ENCODE measurements at places on chromosomes 3 and 15. TPM values are rescaled to one million over a fixed set of nuclear protein-coding genes. Genes with fewer than 3 reads are reported as not detected.

The SRGAP3 gene
- 2.3 TPM for total RNA-seq

The SAMMSON gene
- total RNA-seq = 0.48 TPM

The C2CD4A gene
- total RNA-seq = not detected

The LRRC3B gene
- total RNA-seq = not detected

The CLDN11 gene
- 32.3 TPM for total RNA-seq

The P2RY12 gene
- not detected for total RNA-seq

The TGM4 gene
- total RNA-seq = under 0.01 TPM

The MAP1A gene
- 1.6 TPM for total RNA-seq

The ARGFX gene
- total RNA-seq = not detected

The RTP4 gene
- 4.4 TPM for total RNA-seq

The CCDC191 gene
- total RNA-seq = 1.6 TPM

GRCh38 chr15:84973492-84974460 is 7.9 kb upstream of the PDE8A start:
- no peak for DNase-seq

DNA sequence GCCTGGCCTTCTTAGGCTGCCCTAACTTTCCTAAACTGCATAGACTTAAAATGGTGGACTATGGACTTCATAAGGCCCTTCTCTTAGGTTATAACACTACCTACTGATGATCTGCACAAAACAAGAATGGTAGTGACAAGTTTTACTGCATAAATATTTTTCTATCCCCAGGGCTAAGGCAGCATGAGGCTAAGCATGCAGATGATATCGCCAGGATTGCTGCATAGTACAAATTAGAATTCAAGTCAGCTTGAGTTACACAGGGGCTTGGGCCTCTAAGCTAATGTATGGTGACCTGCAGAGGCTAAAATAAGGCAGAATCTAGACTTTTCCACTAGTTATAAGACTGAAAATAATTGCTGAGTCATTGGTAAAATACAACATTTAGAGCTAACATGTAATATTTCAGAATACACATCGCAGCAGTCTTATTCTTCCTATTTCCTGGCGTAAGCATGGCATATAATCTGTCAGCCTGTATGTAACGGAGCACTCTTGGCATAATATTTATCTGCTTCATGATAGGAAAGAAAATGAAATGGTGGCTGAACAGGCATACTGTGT is 15.3 kb upstream of the RBMS3 start:
- DNase-seq = no peak

- DNase-seq = no peak
These were observed 39.0 kb downstream of the LRTM1 start for GRCh38 chr3:54888873-54889272.

GRCh38 chr3:124951511-124952281 is 17.1 kb upstream of the MUC13 start:
- DNase-seq = peak; percentile 75

GRCh38 chr3:149091983-149092382 is 5.7 kb upstream of the HLTF start:
- DNase-seq = no peak

DNA sequence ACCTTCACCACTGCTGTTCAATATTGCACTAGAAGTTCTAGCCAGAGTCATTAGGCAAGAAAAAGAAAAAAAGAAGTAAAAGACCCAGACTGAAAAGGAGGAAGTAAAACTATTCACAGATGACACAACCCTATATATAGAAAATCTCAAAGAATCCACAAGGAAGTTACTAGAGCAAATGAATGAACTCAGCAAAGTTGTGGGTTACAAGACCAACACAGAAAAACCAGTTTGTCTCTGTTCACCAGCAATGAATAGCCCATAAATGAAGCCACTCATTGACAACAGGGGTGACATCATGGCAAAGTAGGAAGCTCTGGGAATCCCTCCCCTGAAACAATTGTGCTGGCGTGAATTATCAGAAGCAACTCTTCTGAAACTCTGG is 4.6 kb downstream of the CFAP100 start:
- DNase-seq = no peak

GRCh38 chr3:180319461-180319860 is 282.5 kb upstream of the TTC14 start:
- DNase-seq = no peak

- peak; percentile 58 for DNase-seq
These were observed 145.5 kb upstream of the UMPS start for GRCh38 chr3:124584552-124585391.

- DNase-seq = no peak
These were observed 75.6 kb upstream of the POU1F1 start for GRCh38 chr3:87351937-87352336.

- DNase-seq = no peak
These were observed 2.8 kb downstream of the CPN2 start for GRCh38 chr3:194348354-194348753.

DNA sequence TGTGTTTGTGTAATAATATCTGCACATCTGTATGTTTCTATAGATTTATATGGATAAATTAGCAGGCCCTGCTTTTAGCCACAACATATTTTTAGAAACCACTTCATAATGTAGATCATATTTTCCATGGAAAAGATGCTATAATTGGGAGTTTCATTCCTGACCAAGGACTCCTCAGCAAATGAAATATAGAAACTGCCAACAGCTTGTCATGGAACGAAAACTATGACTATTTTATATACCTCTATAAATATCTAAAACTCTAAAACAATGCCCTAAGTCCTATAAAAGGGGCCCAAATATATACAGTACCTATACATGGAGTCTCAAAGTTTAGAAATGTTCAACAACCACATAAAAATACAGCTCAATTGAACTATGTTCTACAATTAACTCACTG is 27.9 kb downstream of the EID1 start:
- DNase-seq = no peak

DNA sequence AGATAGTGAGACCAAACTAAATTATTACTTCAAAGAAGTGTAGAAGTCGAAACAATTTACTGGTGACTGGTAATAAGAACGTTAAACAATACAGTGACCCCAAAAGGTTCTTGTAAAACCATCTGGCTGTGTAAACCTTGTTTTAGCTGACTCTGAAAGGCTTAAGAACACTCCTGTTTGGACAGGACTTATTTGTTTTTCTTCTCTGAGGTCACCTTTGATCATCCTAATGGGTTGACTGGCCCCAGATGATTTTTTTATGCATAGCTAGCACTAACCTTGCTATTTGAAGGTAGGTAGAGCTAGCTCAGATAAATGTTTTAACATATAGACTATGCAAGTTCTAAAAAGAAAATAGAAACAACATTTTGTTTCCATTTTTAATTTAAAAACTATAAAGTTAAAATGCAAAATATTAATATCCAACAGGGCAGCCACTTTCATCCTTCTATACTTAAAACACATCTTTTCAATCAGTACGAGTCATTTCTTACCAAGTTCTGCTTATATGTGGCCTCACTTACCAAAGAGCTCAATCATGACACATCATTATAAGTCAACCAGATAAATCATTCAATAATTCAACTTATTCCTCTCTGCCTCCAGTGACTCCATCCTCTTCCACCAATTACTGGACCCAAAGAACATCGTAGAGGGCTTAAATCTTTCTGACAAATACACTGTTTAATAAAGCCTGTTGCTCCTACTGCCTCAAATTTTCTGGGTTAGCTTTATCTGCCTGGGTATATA is 158.8 kb downstream of the SSR3 start:
- DNase-seq = no peak

DNA sequence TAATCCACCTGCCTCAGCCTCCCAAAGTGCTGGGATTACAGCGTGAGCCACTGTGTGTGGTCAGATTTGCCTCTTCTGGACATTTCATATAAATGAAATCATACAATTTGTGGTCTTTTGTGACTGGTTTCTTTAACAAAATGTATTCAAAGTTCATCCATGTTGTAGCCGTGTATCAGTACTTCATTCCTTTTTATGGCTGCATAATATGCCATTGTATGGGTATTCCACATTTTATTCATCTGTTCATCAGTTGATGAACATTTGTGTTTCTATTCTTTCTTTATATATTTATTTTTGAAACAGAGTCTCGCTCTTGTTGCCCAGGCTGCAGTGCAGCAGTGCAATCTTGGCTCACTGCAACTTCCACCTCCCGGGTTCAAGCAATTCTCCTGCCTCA is 25.8 kb downstream of the WDR76 start:
- no peak for DNase-seq

- DNase-seq = no peak
These were observed 659.1 kb downstream of the GRM7 start for GRCh38 chr3:7520059-7520458.

DNA sequence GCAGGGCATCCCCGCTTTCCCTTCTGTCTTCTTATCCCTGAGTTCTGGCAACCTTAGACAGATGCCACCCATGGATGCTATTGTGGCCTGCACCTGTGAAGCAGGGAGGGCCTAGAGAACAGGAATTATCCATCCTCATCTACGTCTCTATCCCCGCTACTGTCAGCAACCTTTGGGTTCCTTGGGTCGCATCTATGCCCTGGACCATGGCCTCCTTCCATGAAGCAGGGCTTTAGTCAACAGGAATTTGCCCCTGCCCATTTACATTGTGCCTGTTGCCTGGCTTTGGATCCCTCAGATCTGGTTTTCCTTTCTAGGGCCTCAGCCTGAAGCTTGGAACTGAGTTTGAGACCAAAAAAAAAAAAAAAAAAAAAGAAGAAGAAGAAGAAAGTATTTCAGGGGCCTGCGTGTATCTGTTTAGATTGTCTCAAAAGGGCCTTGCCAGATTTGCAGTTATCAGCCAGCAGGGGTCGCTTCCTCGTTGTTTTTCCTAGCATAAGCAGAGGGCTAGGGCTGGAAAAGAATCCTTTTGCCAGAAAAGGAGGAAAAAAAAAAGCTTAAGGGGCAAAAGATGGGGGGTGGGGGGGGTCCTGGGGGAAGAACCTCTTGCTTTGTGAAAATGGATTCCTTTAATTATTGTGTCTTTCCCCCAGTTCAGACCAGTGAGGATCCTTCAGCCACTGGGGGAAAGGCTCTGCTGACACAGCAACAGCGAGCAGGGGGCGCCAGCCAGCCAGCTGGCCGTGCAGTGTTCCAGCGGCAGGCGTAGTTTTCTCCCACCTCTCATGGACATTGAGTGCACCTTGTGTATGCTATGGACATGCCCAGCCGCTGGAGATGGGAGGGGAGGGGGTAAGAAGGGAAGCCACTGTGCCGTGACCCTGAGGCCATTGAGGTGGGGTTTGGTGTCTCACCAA is 65.7 kb upstream of the ALDH1L1 start:
- peak; percentile 45 for DNase-seq

DNA sequence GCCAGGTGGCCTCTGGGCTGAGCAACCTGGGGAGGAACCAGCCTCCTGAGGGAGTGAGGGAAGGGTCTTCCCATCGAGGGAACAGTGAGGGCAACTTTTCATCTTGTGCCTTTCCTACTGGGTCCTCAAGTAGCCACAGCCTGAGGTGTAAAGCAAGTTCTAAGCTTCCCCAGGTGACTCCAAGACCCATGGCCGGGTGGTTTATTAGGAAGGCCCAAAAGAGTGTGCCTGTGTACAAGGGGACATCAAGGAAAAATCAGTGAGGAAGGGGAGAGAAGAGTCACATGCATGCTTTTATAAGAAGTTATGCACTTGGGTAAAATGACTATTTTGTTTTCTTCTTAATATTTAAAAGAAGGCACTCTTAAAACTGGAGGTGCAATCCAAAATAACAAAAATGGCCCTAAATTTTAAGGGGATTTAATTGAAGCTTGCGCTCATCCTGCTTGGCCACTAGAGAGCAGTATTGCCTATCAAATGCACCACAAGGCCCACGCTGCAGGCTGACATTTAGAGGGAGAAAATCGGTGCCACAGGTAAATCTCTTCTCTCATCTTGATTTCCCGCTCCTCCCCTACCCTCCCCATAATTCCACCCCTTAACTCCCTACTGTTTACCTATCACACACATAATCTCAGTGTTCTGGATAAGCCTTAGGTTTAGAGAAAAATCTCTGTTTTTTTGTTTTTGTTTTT is 6.7 kb downstream of the NANOGP8 start:
- DNase-seq = peak; percentile 42

GRCh38 chr3:124770336-124771082 is 40.3 kb downstream of the UMPS start:
- DNase-seq = peak; percentile 84

- DNase-seq = no peak
These were observed 12.6 kb downstream of the IGDCC3 start for GRCh38 chr15:65365229-65365628.

- DNase-seq = no peak
These were observed 38.9 kb downstream of the TICRR start for GRCh38 chr15:89614164-89614563.

GRCh38 chr3:154132777-154133375 is 11.7 kb downstream of the ARHGEF26 start:
- DNase-seq = no peak

DNA sequence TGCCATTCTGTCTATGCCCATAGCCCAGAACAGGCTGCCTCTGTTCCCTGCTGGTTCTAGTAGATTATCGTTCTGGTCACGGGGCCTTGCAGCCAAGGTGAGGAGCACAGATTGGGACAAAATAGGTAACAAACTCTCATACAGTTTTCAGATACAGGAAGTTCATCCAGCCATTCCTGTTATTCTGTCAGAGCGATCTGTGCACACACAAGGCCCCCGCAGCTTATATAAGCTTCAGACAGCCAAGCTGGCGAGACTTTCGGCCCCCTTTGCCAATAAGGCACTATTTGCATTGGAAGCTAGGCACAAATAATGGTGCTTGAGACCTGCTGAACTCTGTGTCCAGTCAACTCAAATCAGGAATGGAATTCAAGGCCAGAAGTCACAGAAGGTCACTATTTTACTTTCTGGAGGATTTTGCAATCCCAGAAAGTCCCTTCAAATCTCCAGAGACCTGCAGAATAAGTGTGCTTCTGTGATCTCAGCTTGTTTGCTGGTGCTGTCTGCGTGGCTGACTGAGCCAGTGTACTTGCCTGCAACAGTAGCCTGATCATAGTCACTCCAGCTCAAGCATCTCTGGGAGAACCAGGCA is 69.4 kb downstream of the BFSP2 start:
- DNase-seq = no peak

- DNase-seq = no peak
These were observed 303.4 kb upstream of the ICE2 start for GRCh38 chr15:60782316-60782715.

DNA sequence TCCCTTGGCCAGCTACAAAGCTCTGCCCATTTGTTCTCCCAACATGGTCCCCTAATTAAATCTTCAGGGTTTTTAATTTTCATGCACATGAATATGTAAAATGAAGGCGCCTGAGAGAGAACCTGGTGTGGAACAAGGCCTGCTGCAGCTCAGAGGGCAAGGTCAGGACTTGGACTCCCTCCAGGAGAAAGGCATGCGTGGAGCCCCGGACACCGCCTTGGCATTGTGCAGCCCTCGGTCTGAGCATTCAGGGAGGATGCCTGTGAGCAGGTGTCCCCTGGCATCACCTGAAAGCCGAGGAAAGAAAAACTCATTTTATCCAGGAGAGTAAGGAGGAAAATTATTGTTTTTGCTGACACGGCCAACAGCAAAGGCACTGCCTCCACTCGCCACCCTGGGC is 33.8 kb upstream of the EPHB1 start:
- DNase-seq = no peak

Measured in RPMI7951 (cell line).